ENCODE measurements at places on chromosomes 5 and 9.

DNA sequence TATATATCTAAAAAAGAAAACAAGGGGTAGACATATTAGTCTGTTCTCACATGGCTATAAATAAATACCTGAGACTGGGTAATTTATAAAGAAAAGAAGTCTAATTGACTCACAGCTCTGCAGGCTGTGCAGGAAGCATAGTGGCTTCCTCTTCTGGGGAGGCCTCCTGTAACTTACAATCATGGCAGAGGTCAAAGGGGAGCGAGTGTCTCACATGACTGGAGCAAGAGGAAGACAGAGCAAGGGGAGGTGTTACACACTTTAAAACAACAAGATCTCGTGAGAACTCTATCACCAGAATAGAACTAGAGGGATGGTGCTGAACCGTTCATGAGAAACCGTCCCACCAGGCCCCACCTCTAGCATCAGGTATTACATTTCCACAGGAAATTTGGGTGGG is 616.8 kb downstream of the TLE4 start:
- DNase-seq: no peak

- peak; percentile 12 for DNase-seq
Observed at GRCh38 chr9:124078641-124079040, 67.1 kb downstream of the LHX2 start.

GRCh38 chr5:90803876-90804275 is 245.3 kb downstream of the ADGRV1 start:
- peak; percentile 38 for DNase-seq

- DNase-seq: no peak
Observed at GRCh38 chr9:109026306-109026705, 13.0 kb upstream of the CTNNAL1 start.

- DNase-seq: no peak
Observed at GRCh38 chr5:1874771-1875220, 7.9 kb downstream of the IRX4 start.

All from mammary epithelial cell (primary cell).